Liver (tissue), 10 donors: ENCODE measurements at places on chromosomes 12 and 14.
A peak's percentile ranks its signal among the peaks of the same experiment; 100 is the strongest.

DNA sequence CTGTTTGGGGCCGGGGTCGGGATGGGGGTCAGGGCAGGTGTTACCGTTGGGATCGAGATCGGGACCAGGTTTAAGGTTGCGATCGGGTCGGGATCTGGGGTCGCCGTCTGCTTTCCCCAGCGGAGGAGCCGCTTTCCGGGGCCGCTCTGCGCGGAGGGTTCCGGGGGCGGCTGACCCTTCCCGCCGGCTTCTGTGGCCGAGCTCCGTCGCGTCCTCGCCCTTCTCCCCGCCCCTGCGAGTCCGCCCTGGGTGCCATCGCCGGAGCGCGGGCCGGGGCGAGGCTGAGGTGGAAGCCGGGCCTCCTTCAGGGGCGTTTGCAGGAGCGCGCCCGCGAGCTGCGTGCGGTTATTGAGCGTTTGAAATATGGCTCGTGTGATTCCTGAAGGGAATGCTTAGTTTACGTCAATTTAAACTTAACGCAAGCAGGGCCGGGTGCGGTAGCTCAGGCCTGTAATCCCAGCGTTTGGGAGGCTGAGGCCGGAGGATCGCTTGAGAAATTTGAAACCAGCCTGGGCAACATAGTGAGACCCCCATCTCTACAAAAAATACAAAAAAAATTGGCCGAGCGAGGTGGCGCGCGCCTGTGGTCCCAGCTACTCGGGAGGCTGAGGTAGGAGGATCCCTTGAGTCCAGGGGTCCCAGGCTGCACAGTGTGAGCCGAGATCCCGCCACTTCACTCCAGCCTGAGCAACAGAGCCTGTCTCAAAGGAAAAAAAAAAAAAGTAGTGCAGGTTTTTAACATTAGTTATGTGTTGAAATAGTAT lies 620 bp downstream of the PGAM5 start:
- peak; percentile 50 for DNase-seq

GRCh38 chr12:65742018-65743010 lies 82.0 kb upstream of the HMGA2 start:
- DNase-seq: peak; percentile 34

DNA sequence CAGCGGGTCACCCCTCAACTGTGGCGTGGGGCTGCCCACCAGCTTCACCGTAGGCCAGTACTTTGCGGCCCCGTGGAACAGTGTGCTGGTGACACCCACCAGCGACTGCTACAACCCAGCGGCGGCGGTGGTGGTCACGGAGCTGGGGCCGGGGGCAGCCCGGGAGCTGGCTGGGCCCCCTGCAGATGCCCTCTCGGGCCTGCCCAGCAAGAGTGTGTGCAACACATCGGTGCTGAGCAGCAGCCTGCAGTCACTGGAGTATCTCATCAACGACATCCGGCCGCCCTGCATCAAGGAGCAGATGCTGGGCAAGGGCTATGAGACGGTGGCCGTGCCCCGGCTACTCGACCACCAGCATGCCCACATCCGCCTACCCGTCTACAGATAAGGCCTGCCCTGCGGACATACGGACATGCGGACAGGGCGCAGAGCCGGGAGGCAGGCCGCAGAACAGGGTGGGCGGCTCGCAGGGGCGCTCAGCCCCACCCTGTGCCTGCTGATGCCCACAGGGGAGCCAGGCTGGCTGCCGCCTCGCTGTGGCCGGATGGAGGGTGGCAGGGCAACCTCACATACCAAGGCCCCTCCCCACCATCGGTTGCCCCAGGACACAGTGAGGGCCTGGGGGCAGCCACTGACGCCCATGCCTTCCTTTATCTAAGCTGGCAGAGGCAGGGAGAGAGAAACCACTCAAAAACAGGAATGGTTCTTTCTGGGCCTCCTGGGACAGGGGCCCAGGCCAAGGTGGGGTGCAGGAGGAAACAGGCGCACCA lies 55.5 kb downstream of the FAM222A start:
- peak; percentile 20 for DNase-seq

DNA sequence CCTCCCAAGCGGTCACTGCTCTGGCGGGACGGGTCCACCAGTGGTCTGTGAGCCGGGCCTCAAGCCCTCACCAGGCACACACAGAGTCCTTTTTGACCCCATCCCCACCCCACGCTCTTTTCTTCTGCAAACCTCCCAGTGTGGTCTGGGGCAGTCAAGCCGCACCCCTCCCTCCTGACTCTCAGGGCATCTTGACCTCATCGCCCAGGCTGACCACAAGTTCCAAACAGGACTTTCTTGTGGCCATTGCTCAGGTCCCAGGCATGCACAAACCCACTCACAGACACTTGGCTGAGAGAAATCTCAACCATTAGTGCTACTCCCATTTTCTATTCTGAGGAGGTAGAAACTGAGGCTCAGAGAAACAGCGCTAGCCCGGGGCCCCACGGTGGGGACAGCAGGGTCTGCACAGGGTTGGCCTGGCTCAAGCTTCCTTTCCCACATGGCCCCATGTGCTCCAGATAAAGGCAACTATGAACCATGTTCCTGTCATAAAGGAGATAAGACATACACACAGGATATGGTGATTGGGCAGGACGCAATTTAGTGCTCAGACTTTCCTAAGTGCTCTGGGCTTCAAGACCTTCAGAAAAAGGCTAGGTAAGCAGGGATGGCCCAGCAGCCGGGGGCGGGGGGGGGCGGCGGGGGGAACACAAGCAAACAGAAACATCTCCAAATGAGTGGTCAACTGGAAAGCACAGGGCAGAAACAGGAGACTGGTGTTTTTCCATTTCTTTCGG lies 69.6 kb downstream of the ITPK1 start:
- DNase-seq: no peak

DNA sequence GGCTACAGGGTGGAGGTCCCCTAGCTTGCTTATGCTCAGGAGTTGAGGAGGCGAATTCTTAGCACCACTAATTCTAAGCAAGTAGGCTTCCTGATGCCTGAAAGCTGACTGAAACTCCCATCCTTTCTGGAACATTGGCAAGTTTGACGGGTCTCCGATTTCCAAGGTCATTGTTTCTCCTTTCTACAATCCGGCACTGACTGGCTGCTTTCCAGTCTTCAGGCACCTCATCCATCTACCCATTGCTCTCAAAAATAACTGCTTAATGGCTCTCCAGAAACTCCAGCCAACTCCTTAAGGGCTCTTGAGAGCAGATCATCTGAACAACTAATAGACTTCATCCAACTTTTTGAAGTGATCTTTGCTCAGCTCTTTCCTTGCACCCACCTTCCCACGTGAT lies 13.3 kb downstream of the REM2 start:
- DNase-seq: no peak

DNA sequence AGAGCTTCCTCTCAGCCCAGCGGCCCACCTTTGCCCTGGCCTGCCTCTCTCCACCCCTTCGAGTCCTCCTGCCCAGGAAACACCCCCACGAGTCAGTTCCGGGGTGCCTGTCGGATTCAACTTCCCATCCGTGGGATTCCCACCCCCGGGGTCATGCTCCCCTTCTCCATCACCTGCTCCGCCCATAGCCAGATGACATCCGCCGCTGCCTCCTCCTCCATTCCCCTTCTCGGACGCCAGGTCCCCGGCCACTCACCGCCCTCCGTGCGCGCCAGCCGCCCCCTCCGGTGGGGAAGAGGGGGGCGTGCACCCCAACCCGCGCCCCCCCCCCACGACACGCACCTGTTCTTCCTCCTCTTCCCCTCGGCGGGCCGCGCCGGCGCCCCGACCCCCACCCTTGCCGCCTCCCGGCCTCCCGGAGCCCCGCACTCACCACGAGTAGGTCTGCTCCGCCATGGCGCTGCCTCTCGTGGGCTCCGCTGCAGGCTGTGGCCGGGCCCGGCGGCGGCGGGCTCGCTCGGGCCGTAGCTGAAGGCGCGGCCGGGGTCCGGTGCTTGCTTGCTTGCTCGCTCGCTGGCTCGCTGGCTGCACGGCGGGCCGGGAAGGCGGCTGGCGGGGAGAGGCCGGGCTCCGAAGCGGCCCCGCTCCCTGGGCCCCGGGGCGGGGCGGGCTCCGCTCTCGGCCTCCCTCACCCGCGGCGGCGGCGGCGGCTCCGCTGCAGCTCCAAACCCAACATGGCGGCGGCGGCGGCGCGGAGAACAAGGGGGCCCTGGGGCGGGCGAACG lies 554 bp downstream of the SPPL3 start:
- peak; percentile 68 for DNase-seq

DNA sequence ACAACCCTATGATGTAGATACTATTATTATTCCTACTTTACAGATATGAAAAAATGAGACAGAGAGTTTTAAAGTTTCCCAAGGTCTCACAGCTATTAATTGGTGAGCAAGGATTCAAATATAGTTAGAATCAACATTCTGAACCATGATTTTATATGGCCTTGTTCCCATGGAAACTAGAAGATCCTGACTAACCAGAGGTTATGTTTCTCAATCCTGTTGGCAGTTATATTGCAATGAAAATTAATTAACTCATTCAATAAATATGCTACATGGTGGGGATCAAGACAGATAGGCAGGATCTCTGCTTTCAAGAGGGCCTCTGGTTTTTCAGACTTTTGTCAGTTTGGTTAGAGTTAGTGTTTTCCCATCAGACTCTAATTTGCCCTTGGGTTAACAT lies 9.3 kb upstream of the FUT8 start:
- DNase-seq: no peak
